ENCODE measurements at places on chromosomes 3 and 15.

GRCh38 chr15:67869701-67870100, 29.9 kb upstream of the RNU6-1 start:
- no peak for DNase-seq

- DNase-seq: peak; percentile 50
Measured at GRCh38 chr3:8938021-8938420, 25.3 kb downstream of the RAD18 start.

GRCh38 chr3:107284612-107285011, 92.6 kb upstream of the CCDC54 start:
- peak; percentile 8 for DNase-seq

GRCh38 chr3:136860541-136860940, 1.5 kb upstream of the NCK1 start:
- DNase-seq: peak; percentile 40

DNA sequence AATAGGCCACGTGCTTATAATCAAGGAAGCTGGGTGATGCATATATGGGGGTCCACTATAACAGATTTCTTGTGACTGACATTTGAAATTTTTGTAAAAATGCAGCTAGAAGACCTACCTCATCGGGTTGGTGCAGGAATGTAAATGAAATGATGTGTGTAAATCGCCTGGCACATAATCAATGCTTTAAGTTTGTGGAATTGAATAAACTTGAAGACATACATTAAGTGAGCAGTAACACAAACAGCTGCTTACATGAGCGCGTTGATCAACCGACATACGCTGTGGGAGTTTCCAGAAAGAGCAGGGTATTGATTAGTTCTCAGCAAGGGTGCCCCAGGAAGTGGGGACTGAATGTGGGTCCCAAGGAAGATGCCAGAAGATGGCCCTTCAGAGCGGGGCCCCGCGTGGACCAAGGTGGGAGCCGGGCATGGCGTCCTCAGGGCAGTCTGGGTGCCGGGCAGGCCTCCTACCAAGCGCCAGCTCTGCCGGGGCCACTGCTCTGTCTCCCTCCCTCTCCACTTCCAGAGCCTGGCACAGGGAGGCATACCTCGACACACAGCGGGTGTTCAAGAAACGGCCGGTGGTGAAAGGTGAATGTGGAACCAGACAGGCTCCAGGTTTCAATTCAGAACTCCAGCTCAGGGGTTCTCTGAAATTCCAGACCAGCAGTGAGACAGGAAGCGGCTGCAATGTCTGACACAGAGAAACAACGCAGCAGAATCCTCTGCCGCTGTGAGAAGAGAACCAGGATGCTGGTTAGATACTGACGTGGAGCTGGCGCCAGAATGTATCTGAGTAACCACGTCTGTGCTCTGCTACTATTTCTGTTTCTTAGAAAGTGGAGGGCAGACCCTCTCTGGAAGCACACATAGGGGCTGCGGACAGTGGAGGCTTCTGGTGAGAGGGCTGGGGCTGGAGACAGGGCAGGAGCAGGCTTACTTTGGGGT, 12.6 kb downstream of the BFSP2 start:
- DNase-seq: peak; percentile 75

- no peak for DNase-seq
Measured at GRCh38 chr3:51710631-51711351, 3.9 kb downstream of the GRM2 start.

- peak; percentile 38 for DNase-seq
Measured at GRCh38 chr15:70584838-70585706, 178.3 kb downstream of the UACA start.

GRCh38 chr3:7400360-7400759, 539.4 kb downstream of the GRM7 start:
- DNase-seq: no peak

- no peak for DNase-seq
Measured at GRCh38 chr3:177778633-177779032, 581.4 kb upstream of the TBL1XR1 start.

GRCh38 chr3:172705170-172705569, 5.7 kb downstream of the NCEH1 start:
- no peak for DNase-seq

DNA sequence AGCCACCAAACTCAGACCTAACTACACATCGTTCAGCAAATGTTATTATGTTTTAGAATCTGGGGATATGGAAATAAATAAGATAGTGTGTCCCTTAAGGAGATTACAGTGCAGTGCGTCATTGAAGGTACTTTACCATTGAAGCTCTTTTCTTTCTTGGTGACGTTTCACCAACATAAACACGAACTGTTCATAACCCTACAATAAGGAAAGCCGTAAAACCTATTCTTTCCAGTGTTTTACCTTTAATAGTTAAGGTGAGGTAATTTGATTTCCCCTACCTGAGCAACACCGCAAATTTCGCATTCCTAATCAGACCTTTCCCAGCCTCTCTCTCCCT, 826 bp downstream of the CCDC66 start:
- no peak for DNase-seq

DNA sequence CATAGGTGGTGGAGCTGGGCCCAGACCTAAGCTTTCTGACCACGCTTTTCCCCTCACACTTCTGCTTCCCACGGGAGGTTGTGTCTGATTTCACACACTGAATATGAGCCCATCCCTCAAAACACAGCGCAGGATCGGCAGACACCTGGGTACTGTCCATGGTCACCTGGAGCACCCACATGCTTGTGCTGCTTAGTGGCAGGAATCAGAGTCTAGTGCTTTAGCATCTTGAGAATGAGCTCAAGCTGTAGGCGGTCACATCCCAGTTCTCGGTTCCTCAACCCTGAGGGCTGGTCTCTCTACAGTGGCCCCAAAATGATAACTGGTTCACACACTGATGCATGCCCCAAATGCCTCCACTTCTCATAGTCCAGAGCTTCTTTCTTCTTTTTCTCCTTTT, 111.0 kb downstream of the SEMA5B start:
- DNase-seq: no peak

GRCh38 chr3:43348852-43349574, 62.7 kb downstream of the SNRK start:
- DNase-seq: no peak

GRCh38 chr15:67091071-67091979, 25.9 kb downstream of the SMAD3 start:
- peak; percentile 82 for DNase-seq

- DNase-seq: no peak
Measured at GRCh38 chr3:31321620-31322019, 211.1 kb upstream of the STT3B start.

- peak; percentile 25 for DNase-seq
Measured at GRCh38 chr3:116824208-116824607, 114.6 kb downstream of the TUSC7 start.

GRCh38 chr3:197209366-197210260, 88.8 kb downstream of the DLG1 start:
- no peak for DNase-seq

- no peak for DNase-seq
Measured at GRCh38 chr15:68051109-68051508, 3.0 kb upstream of the PIAS1 start.

DNA sequence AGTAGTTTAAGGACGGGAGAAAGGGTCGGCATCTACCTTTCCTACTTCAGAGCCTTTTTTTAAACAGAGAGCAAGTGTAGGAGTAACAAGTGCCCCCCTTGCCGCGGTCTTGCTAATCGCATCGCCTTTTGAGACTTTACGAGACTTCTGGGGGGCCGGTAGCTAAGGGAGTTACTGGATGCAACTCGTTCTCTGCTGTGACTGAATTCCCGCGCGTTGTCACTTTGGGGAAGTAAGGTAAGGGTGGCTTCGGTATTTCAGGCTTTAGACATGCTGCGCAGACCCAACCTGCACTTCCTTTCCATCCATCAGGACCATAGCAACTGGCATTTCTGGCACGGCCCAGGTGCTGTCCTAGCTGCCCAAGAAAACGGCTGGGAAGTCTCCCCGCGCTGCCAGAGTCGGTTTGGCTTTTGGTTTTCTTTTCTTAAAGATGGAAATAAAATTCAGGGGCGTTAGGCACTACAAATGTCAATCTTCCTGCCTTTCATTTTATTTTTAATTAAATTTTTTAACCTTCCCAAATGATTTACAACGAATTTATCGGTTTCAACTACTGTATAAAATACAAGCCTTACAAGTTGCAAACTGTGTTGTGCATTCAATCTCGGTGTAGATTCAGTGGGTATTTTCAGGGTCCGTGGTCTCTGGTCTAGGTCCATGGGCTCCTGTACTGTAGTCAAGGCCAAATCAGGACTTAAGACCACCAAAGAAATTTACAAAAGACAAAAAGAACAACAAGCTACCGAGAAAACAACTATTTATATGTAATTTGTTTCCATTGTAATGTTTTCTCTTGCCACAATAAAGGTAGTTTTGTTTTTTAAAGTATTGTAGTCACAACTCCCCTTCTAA, 3.5 kb downstream of the MECOM start:
- no peak for DNase-seq

DNA sequence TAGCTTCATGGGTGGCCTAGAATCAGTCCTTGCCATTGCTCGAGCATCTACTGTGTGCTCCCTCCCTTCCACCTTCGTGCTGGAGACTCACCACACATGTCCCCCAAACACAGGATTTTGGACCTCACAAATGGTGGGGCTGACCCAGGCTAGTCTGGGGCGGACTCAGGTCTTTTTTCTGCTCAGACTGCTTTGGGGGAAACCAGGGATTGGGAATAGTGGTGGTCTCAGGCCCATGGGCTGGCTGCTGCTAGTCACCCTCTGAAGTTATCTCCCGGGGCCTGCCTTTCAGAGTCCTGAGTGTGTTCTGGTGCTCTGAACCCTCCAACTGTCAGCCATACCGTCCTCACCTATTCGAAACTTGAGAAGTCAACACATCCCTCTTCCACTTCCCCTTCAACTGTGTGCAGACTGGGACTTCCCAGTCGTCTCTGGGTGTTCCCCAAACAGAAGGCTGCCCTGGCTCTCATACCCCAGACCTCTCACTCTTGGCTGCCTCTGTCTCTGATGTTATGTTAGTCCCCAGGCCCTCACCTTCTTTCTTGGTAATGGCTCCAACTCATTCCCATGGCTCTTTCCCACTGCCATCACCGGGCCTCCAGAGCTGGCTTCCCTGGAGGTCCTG, 46.0 kb downstream of the PPCDC start:
- DNase-seq: no peak

DNA sequence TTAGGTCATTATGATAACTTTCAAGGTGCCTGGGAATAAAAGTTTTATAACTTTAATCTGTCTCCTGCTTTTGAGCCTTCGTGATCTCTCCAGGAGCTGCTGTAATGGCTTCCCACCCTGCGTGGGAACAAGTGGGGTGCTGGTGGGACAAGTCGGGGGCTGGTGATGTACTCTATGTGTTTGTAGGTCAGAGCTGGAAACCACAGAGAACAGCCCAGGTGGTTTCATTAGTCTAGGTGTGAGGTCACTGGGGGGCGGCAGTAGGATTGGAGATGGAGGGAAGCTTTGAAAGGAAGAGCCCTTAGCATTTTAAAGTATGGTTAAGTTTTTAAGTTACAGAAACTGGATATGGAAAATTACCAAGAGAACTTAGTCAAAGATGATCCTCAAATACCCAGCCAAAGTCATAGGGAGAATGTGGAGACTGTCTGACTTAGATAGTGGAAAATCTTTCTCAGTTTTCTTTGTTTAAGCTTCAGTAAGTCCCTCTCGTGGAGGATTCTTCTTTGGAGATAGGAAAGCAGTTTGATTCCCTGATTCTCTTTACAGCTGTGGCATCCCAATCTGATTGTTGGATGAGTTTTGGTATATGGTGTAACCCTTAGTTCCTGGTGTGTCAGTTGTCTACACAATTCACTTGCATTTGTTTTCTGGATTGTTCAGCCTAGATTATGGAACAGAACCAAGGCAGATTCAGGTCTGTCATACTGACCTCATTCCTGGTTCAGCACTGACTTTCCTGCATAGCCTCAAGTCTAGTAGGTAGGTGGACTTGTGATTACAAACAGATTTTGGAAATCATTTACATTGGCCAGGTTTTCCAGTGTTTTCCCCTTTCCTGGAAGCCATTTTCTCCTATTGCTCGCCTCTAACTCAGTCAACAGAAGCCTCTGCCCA, 115.6 kb downstream of the FNDC3B start:
- DNase-seq: no peak

GRCh38 chr15:58285921-58286278, 145.9 kb upstream of the LIPC start:
- no peak for DNase-seq

DNA sequence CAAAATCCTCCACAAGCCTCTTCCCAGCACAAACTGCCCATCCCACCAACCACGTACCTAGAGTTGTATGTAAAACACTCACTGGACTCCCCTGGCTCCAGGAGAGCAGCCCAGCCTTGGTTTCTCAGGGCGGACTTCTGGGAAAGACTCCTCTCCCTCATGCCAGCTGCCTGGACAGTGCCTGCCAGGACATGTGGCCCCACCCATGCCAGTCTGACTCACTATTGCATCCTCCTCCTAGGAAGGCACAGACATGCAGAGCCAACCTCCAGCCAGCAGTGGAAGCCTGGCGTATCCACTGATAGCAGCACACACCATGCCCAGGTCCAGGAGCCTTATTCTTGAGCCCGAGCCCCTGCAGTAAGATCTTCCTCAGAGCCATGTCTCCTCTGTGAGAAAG, 8.6 kb downstream of the PKM start:
- DNase-seq: no peak

- DNase-seq: no peak
Measured at GRCh38 chr15:71189718-71190117, 74.4 kb downstream of the THSD4 start.

GRCh38 chr3:86989006-86989405, 1.9 kb downstream of the VGLL3 start:
- DNase-seq: peak; percentile 47

- DNase-seq: peak; percentile 24
Measured at GRCh38 chr3:50089609-50089945, 858 bp downstream of the RBM5 start.

DNA sequence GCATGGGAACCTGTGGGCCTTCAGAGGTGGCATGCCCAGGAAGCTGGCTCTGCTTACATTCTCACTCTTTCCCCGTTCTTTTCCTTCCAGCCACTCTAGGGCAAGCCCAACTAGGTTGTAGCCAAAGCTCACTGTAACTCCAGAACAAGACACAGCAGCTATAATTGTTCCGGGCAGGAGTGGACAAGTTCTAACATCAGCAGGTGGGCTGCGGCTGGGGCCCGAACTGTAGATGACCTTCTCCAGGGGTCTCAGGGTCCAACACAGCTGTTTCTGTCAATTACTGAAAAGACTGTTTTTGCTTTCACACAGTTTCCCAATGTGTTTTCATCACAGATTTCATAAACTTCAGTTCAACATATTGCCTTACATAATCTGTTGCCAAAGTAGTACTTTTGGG, 11.5 kb downstream of the RASGRP1 start:
- no peak for DNase-seq

DNA sequence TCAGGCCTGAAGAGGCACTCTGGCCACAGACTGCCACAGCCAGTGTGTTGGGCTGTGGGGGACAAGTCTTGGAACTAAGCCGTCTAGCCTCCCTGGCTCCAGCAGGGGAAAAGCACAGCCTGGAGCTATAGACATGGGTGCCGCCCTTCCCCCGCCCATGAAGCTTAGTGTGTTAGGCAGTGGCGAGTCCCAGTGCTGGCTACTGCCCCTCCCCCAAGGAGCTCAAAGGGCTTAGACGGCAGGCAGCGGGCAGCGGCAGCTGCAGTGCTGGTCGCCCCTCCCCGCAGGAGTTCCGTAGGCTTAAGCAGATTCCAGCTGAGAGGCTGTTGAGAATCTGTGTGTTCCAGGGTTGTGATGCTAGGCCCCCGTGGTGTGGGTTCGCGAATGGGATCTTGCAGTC, 135.8 kb upstream of the RORA start:
- DNase-seq: peak; percentile 7

GRCh38 chr3:37810848-37811247, 50.8 kb upstream of the CTDSPL start:
- no peak for DNase-seq

- no peak for DNase-seq
Measured at GRCh38 chr3:46835054-46835453, 28.2 kb downstream of the MYL3 start.
